LNCaP clone FGC (cell line): ENCODE measurements at places on chromosomes 16 and 17.

DNA sequence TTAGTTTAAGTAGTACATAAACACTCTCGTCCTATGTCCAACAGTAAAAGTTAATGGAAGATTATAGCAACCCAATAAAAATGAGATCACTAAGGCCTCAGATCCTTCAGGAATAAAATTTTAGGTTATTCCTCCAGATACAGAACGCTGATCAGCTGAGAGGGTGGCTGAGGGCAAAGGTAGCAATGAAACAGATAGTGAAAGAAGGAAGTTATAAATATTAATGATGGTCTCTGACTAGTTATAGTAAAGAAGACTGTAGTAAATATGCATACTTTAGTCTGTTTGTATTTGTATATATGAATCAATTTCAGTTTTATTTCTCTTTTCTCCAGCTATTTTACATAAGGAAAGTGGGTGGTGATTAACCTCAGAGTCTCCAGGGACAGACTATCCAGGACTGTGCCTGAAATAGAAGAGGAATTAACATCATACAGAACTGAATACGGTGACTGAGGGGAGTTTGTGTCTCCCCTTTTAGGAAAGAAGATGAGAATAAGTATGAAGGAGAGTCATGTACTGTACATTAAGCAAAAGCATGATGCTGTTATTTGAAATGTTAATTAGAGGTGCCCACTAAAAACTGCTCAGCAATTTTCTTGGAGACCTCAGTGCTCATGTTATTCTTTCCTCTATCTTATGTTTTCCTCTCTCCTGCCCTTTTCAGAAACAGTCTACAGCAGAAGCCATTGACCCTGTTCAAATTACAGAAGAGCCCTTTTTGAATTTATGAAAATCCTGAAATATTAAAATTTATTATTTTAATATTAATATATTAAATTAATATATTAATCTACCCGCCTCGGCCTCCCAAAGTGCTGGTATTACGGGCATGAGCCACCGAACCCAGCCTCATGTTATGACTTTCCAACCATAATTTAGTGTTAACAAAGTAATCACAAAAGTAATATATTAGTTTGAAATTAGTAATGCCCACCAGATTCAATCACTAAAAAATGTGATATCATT, 36.5 kb upstream of the DHRS7B start:
- DNase-seq, result no peak

- no peak for DNase-seq
These were observed 18.9 kb upstream of the HERPUD1 start for GRCh38 chr16:56912746-56913708.

DNA sequence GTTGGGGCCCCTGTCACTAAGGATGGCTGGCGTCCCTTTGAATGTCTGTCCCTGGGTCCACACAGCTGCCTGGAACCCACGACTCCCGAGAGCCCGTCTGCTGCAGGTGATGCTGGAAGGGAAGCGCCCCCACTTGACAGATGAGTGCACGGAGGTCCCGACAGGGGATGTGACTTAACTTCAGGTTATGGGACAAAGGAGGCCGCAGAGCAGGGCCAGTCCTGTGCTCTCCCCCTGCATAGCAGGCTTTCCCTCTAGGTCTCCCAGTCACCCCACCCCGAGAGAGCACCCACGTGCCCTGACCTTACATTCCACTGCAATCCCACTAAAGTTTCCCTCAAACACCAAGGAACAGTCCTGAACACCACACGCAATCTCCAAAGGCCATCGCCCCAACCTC, 6.0 kb upstream of the RCVRN start:
- no peak for DNase-seq

DNA sequence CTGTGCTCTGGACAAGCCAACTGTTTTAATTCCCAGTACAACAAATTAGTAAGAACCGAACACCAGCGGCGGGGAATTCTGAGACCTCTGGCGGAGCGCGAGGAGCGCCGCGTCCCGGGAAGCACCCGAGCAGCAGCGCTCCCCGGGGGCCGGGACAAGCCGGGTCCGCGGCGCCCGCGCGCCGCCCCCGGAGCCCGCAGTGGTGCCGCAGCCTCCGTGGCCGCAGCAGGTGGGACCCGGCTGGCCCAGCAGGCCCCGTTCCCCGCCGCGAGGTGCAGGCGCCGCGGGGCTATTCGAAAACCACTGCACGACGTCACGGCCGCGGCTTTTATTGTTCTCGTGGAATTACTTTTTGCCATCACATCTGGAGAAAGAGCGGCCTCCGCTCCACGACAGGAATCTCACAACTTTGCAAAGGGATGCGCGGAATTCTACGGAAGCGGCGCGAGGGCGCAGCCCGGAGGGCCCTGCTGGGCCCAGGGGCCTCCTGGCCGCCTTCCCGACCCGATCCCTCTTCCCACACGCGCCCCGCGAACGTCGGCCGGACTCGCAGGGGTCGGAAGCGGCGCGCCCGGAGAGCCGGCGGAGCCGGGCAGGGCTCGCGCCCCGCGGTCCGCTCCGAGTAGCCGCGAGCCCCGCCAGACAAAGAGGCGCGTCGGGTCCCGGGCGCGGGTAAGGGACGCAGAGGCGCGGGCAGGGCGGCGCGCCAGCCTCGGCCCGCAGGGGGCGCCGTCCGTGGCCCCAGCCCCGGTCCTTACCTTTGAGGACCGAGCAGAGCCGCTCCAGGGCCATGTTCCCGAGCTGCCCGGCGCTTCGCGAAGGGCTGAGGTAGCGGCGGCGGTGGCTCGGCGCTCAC, 696 bp downstream of the NETO2 start:
- DNase-seq, result peak; percentile 34

GRCh38 chr17:40932608-40933007, 4.8 kb downstream of the KRT23 start:
- no peak for DNase-seq

- peak; percentile 96 for DNase-seq
These were observed 13.4 kb downstream of the HSPB9 start for GRCh38 chr17:42135664-42136653.

GRCh38 chr16:66847533-66848067, 3.4 kb downstream of the CA7 start:
- DNase-seq, result no peak
